ENCODE measurements at places on chromosomes 6 and 20.
A peak's percentile ranks its signal among the peaks of the same experiment; 100 is the strongest.

- DNase-seq = no peak
These were observed 3.7 kb downstream of the FOXF2 start for GRCh38 chr6:1392813-1393640.

GRCh38 chr6:143732536-143732935 lies 54.8 kb downstream of the PHACTR2 start:
- no peak for DNase-seq

DNA sequence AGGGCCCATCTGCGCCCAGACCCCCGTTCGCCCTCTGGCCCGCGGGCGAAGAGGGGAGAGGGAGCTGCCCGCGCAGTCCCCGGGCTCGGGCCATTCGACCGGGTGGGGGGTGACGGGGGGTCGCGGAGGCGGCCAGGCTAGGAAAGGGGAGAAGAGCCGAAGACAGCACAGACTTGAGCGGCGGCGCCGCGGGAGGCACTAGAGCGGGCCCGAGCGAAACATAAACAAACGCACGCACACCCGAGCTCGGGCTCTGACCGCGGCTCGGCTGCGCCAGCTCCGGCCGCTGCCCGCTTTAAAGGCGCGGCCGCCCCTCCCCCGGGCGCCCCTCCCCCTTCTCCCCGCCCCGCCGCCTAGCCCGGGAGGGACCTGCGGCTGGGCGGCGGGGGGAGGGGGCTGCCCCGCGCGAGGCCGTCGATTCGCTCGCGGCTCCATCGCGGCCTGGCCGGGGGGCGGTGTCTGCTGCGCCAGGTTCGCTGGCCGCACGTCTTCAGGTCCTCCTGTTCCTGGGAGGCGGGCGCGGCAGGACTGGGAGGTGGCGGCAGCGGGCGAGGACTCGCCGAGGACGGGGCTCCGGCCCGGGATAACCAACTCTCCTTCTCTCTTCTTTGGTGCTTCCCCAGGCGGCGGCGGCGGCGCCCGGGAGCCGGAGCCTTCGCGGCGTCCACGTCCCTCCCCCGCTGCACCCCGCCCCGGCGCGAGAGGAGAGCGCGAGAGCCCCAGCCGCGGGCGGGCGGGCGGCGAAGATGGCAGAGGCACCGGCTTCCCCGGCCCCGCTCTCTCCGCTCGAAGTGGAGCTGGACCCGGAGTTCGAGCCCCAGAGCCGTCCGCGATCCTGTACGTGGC lies at the start of gene FOXO3:
TSS of gene FOXO3 (plus strand) at position 455 of the 846 bp plus-strand sequence. CDS start at position 747, 292 bp downstream.
- DNase-seq = peak; percentile 36

- no peak for DNase-seq
These were observed 346.8 kb upstream of the POU3F2 start for GRCh38 chr6:98487612-98488011.

DNA sequence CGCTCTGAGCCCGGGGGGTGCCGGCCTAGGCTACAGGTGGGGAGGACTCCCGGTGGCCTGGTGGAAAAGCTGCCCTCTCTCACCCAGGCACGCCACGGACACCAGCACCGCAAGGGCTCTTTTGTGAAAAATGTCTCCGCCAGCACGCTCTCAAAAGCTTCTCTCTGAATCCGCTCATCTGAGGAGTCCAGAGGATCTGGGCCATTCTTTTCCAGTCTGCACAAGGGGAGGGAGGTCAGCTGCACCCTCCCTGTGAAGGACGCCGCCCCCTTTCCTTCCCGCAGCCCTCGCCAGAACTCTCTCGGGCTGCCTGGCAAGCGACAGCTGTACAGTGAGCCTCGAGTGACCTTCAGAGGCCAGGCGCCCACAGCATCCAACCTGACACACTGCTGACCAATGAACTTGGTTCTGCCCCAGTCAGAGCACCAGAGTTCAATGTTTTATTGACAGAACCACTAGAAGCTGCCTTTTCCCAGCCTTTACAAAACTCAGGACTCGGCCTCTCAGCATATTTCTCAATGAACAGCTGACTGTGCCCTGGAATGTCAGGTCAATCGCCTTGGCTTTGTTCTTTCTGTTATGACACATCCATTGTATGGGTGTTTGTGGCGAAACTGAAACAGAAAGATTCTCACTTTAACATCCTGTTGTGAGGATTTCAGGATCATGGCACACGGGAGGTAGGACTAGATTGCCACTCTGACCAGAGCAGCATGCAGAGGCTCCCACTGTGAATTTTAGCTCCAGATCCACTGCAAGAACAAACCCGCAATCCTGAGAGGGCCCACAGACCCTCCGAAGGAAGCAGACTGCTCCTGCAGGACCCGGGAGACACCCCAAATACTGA lies 26.7 kb downstream of the SERPINB9 start:
- no peak for DNase-seq

DNA sequence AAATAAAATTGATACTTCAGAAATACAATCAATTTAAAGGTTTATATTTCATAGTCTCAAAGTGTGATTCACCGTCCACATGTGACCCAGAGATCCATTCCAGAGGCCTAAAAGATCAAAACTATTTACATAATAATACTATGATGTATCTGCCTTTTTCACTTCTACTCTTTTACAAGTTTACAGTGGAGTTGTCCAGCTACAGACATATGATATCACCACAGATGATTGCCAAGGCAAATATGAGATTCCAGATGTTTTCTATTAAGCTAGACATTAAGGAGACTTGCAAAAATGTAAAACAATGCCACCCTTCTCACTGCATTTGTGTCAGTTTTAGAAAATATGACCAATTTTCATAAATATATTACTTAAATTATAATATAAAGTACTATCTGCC lies 443.7 kb downstream of the GJA1 start:
- DNase-seq = no peak

DNA sequence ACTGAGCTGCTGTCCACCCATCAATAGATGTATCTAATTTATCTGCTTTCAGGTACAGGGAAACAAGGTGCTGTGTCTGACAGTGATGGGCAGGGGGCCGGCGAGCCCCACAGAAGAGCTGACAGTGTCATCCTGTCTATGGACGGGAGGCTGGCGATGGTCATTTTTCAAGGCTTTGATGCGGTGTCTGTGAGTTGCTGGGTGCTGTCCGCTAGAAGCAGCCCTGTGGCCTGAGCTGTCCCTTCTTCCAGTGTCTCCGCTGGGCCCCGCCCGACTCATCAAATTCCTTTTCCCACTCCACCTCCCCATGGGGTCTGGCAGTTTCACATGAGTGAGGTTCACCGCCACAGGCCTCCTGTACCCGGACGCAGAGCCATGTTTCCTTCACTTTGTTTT lies 161.4 kb upstream of the PMEPA1 start:
- no peak for DNase-seq

DNA sequence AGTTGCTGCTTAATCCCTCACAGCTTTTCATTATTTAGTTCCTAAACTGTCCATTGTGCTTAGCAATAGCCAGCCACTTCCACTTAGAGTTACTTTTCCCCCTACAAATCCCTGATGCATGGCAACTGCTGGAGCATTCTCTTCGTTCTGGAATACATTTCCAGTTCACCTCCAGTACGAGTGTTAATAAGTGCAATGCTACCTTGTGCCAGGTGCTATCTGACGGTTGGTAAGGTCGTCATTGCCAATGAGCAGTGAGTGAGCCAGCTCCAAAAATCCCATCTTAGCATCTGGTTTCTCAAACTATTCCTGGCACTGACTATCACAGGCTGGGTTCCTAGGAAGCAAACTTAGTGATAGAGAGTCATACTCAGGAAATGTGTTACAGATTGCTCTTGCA lies 114.1 kb upstream of the ADGRF1 start:
- DNase-seq = no peak

GRCh38 chr6:32968093-32968866 lies at the start of gene BRD2:
TSS of gene BRD2 (plus strand) at chr6:32968594. CDS start at chr6:32972899, 4,305 bp downstream.
- DNase-seq = peak; percentile 94

DNA sequence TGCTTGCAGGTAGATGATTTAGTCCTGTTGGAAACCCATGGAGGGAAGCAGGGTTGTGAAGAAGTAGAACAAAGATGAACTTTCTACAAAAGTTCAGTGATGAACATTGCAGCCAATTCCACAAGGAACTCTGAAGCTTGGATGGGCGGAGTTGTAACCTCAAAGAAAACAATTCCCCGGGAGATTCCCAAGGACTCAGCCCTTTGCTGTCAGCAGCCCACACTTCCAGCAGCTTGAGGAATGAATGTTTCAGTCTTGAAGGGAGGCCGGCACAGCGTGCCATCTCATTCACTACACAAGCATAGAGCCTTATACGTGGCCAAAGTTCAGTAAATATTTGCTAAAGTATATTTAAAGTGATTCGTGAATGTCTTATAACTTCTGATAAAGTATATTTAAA lies 269.4 kb downstream of the NKAIN2 start:
- DNase-seq = no peak

DNA sequence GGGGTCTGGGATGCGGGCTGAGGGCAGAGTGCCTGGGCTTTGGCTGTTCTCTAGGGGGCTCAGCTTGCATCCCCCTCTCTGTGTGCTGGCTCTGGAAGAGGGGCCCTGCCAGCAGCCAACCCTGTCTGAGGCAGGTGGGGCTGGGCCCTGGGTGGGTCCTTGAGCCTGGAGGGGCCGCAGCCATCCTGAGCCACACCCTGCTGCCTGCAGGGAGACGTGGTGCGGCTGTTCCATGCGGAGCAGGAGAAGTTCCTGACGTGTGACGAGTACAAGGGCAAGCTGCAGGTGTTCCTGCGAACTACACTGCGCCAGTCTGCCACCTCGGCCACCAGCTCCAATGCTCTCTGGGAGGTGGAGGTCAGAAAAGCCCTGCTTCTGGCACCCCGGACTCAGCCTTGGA lies 41.2 kb downstream of the ITPR3 start:
- DNase-seq = no peak

GRCh38 chr6:148758492-148758891 lies 11.7 kb downstream of the UST start:
- DNase-seq = no peak

GRCh38 chr6:56756791-56757587 lies 114.3 kb upstream of the DST start:
- DNase-seq = no peak

DNA sequence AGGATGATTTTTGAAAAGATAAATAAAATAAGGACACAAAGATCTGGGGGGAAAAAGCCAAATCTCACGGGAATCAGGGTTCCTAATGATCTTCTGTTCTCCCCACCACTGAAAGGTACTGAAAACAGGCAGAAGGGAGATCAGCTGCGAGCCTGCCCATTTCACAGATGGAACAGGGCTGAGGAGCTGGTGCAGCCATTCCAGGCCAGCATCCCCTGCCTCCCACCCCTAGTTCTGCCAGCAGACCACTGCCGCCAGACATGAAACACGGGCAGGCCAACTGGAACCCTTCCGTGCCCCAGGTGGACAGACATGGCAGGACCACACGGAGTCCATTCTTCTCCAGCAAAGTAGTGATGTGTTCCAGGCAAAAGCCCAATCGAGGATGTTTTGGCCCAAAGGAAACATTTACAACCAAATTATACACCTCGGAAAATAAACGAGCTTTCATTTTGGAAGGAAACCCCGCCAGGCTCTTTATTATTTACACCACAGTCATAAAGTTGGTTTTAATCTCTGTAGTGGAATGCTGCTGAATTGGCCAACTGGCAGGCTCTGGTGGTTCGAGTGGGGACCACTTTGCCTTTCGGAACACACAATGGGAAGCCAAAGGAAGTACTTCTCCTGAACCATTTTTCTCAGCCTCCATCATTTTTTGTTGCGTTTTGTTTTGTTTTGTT lies 28.2 kb downstream of the ISM1 start:
- DNase-seq = no peak

GRCh38 chr6:106446983-106447382 lies 86.5 kb downstream of the CRYBG1 start:
- DNase-seq = no peak

GRCh38 chr6:12595161-12595811 lies 121.3 kb upstream of the PHACTR1 start:
- no peak for DNase-seq

GRCh38 chr6:36735110-36736071 lies 37.8 kb downstream of the RAB44 start:
- no peak for DNase-seq

GRCh38 chr20:63626424-63627128 lies at the start of gene GMEB2:
TSS of gene GMEB2 (minus strand) at chr20:63627101. CDS start at chr20:63619397, 7,704 bp downstream.
- DNase-seq = peak; percentile 65

GRCh38 chr6:36230371-36230770 lies 33.8 kb downstream of the BRPF3 start:
- no peak for DNase-seq

DNA sequence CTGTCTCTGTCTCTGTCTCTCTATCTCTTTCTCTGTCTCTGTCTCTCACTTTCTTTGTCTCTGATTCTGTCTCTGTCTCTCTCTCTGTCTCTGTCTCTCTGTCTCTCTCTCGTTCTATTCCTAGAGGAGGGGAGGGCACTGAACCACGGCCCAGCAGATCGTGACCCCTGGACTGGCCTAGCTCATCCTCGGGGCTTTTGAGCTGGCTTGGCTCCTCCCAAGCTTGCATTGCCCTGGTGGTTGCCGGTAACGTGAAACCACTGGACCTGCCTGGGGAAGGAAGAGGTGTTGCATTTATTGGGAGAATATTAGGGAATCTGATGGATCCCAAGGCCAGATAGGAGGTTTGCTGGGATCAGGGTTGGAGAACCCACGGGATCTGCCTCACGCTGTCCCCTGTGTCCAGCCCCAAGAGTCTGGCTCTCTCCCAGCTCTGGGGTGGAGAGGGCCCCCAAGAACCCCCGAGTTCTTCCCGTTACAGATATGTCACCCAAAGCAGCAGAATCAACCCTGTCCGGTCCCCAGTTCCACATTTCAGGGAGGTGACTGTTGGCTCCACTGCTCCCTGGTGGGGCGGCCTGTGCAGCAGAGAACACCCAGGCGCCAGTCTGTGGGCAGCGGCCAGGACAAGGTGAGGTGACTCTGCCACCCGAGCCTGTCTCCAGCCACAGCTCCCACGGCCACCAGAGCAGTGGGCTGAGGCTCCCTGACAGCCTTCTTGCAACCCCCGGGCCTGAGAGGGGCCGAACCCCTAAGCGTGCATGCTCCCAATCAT lies 228.3 kb downstream of the TTLL2 start:
- DNase-seq = no peak

DNA sequence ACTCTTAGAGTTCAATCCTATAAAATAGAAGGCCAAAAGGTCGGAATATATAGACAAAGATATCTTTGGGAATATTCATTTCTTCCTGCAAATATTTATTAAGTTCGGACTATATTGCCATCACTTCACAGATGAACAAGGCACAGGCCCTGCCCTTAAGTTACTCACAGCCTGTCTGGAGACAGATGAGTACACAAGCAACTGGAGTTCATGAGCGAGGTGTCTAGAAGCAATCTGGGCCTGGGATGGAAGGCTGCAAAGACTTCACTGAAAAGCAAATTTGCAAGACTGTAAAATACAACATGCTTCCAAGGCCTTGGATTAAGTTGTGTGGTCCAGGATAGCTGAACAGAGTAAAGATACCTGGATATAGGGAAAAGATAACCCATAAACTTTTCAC lies 56.7 kb upstream of the CEP85L start:
- no peak for DNase-seq
